Activated CD4-positive, alpha-beta T cell treated with anti-CD3 and anti-CD28 coated beads for 24 hours (primary cell): ENCODE measurements at places on chromosomes 2 and 18.

- no peak for DNase-seq
These were observed 37.9 kb upstream of the EVA1A start for GRCh38 chr2:75598589-75599155.

GRCh38 chr2:31704561-31705212, 123.9 kb upstream of the SRD5A2 start:
- no peak for DNase-seq

DNA sequence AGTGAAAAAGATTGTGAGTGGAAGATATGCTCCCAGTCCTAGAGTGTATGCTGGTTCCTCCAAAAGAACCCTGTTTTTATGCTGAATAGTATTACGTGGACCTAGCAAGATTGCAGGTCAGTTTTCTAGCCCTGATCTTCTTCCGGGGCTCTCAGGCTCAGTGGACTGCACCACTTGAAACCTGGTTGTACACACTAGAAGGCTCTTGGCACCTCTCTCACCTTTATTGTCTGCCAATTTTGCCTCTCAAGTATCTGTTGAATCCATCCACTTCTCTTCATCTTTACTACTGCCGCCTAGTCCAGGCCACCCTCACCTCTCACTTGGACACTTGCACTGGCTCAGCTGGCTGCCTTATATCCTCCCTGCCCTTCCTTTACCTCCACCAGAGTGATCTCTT, 16.8 kb downstream of the TTC39C start:
- no peak for DNase-seq

DNA sequence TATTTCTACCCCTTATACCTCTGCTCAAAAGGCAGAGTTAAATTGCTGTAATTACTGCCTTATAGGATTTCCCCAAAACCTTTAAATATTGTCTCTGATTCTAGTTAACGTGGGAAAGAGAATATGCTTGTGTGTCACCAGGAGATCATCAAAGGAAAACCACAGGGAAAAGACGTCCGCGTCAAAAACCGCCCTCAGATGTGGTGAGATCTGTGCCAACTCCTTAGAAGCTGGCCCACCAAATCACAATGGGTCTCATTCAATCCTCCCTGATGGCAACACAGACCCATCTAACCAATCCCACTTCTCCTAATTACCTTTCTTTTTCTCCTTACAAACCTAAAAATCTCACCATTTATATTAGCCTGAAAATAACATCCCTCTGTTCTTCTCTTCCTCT, 25.4 kb downstream of the VPS54 start:
- no peak for DNase-seq

GRCh38 chr2:132542953-132543569, 126.5 kb downstream of the GPR39 start:
- DNase-seq, result no peak

GRCh38 chr2:118325321-118325955, 237.2 kb downstream of the INSIG2 start:
- DNase-seq, result no peak

- no peak for DNase-seq
These were observed 35.6 kb upstream of the PNPT1 start for GRCh38 chr2:55729136-55729685.

DNA sequence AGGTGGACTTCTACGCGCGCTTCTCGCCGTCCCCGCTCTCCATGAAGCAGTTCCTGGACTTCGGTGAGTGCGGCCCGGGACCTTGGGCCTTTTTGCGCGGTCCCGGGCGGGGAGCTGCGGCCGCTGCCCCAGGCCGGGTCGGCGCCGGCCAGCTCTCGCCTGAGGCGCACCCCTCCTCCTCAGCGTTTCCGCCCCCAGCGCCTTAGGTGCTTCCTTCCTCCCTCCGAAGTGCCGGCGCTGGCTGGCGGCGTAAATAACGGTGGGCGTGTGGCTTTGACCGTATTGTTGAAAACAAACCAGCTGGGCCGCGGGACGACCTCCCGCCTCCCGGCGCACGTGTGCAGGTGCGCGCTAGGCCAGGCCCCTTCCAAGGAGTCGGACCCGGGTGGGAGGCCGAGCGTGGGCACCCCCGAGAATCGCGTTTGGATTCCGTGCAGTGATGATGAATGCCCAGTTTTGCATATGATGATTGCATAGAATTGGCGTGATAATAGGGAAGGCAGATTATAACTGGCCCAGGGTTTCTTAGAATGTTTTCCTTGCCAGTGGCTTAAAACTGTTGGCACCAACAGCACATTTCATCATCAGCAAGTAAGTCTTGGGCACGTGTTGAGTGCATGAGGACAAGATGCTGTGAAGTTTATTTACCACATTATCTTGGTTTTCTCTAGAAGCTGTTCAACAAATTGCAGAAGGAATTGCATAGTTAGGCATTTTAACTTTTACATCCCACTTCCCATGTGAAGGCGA, 569 bp downstream of the PDK1 start:
- DNase-seq, result peak; percentile 34

GRCh38 chr2:205903549-205904129, 182.3 kb downstream of the INO80D start:
- DNase-seq, result no peak

- DNase-seq, result no peak
These were observed 458.6 kb upstream of the DCC start for GRCh38 chr18:51881394-51881793.

- DNase-seq, result no peak
These were observed 34.8 kb upstream of the SKA1 start for GRCh38 chr18:50340078-50340477.

DNA sequence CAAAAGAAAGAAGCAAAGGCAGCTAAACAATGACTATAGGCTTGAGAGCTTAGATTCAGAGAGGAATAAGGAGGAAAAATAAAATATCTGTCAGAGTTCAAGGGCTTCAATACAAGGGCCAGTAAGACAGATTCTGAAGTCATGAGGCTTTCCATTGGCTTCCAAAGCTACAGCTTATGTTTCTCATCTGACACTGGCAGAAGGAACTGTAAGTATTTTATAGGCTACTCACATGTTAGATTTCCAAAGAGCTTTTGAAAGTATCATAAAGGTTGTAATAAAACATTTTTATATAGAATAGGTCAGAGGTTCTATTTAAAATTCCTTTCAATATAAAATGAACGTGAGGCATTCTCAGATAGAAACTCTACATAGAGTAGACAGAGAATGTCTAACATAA, 746.6 kb upstream of the NXPH2 start:
- no peak for DNase-seq

DNA sequence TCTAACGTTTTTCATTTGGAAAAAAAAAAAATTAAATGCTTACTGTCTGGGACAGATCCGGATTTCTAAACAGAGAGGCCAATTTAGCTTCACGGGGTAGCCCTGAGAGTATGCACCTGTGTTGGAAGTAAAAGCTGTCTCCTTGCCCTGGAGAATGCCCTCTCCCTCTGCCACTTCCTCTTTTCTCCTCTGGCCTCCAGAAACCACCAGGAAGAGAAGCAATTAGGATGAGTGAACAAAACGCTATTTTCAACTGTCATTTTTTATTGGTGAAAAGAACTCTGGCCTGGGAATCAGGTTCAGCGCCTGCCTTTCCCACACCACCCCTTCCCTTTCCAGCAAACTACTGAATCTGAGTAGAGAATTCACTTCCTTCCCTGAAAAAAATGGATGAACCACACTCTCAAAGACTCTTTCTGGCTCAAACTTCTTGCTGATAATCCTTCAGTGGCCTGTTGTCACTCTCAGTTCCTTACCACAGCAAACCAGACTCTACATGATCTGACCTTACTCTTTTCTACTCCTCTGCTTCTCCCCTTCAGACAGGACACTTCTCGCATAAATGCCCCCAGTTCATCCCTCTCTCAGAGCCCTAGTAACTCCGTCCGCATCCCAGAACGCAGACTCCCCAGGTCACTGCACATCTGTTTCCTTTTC, 29.8 kb downstream of the KLF7 start:
- DNase-seq, result no peak

DNA sequence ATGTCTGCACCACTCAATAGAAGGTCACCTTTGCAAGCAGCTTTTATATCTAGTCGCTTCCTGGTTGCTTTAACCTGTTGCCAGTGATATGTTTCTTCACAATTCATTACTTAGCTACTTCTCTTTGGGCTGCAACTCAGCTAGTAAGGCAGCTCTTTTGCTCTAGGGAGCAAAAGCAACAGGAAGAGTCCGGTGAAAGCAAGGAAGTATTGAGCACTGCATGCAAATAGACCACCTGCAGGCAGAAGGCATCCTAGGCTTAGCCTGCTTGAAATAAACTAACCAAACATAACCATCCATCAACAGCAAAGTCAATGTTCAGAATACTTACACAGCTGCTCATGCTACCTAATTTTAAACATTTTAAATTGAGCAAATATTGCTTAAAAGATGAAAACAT, 529.2 kb upstream of the LINC00305 start:
- no peak for DNase-seq

GRCh38 chr2:196931555-196931954, 5.0 kb upstream of the PGAP1 start:
- DNase-seq, result no peak

DNA sequence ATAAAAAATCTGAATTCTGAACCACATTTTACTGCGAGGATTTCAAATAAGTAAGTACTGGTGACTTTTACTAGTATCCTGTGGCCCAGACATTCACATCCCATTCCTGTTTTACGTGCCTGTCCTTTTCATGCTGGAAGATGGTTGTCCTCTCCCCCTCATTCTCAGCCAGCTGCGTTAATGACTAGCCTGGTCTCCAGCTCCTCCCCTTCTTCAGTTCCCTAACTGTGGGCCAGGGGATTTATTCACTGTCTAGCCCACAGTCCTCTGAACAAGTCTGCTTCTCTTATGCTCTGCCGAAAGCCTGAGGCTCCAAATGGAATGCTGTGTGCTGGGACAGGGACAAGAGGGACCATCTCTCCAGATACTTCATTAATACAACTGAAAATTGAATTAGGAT, 373.9 kb downstream of the PTPRM start:
- no peak for DNase-seq

- DNase-seq, result no peak
These were observed 48.1 kb downstream of the TPGS2 start for GRCh38 chr18:36780748-36781147.

DNA sequence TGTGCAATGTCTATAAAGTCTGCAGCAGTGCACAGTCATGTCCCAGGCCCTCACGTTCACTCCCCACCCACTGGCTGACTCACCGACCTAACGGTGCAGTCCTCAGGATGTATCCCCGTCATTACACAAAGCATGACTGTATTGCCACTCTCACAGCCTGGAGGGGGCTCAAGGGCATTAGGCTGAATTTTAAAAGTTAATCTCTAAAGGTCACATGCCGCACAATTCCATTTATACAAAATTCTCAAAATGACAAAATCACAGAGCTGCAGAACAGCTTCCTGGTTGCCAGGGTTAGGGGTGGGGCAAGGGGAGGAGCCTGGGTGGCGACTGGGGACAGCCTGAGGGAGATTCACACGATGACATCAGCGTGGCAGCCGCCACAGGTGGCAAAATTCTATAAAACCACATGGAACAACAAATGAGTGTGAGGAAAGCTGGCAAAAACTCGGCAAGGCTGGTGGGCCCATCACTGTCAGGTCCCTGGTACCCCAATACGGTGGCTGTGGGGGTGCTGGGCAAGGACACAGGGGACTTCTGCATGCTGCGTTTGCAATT, 97.6 kb downstream of the NDUFA10 start:
- peak; percentile 45 for DNase-seq

DNA sequence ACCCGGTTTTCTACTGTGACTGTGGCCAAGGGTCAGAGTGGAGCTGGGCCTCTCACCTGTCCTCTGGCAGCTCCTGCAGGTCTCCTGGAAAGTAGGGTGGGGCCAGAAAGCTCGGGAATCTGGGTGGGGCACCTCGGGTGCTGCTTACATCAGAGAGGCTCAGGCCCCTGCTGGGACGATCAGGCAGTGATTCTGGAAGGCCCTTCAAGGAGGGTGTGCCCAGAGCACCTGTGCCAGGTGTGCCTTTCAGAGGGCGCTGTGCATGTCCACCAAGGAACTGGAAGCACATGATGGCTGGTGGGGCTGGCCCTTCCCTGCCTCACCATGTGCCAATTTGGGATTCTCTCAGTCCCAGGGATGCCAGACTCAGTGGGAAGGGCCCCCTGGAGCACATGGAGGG, 44.0 kb downstream of the ATP6V1C2 start:
- no peak for DNase-seq

- DNase-seq, result no peak
These were observed at the start of gene GALNT1 for GRCh38 chr18:35581546-35581897. TSS of gene GALNT1 (plus strand) at chr18:35581740. CDS start at chr18:35654663, 72,923 bp downstream.
